ENCODE measurements at places on chromosomes 2 and 18. TPM values are rescaled to one million over a fixed set of nuclear protein-coding genes. Genes with fewer than 3 reads are reported as not detected.

The FHL2 gene
- total RNA-seq: 3.0 TPM

- peak; percentile 23 for DNase-seq
Measured at GRCh38 chr2:143730155-143730952, 601.1 kb downstream of the ARHGAP15 start.

- DNase-seq: no peak
Measured at GRCh38 chr2:161085149-161085548, 75.1 kb upstream of the TANK start.

GRCh38 chr2:119352357-119352756, 14.3 kb downstream of the C2orf76 start:
- DNase-seq: no peak
